ENCODE measurements at places on chromosomes 11 and 22.

DNA sequence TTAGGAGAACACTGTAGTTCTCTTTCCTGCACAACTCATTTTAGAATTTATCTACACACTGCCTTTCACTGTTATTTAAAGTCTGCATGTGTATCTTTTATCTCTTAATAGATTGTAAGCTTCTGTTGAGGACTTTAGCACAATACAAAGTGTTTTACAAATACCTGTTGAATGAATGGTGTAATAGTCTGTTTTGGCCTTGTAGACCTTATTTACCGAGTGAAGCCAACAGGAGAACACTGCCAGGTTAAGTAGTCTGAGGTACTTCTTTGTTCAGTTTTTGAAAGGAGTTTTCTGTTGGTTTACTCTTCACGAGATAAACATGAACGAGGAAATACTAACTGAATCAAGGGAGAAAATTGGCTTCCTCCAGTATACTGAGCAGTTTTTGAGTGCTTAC, 31.0 kb downstream of the SIK2 start:
- no peak for DNase-seq

GRCh38 chr22:38724926-38725571, 19.3 kb downstream of the GTPBP1 start:
- peak; percentile 55 for DNase-seq

DNA sequence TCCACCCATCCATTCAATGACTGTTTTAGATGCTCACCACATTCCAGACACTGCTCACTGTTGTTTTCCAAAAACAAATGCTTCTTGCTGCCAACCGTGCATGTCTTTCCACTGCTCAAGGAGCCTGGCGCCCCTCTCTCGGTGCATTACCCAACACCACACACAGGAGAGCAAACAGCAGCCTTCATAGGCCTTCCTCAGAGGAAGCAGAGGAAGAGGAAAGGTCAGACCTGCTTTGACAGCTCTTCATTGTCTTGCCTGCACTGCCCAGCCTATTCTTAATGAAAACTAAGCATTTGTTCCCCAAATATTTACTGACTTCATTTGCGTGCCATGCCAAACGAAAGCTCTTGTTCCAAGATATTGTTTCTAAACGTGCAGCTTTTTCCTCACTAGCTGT, 1129.2 kb downstream of the TBC1D22A start:
- no peak for DNase-seq

DNA sequence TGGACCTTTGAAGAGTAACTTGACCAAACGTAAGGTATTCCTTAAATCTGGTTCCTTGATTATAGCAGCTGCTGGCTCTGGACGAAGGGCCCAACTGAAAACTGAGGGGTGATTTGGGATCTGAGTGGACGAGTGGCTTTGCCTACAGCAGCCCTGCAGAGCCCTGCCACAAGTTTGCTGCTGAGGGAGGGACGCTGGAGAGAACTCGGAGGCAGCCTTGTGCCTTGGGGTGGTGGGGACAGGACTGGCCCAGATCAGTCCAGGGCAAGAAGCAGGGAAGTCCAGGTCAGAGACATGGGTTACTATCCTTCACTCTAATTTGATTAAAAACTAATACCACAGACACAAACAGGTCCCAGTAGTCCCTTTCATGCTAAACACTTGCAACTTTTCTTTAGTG, 89.6 kb upstream of the PITPNB start:
- no peak for DNase-seq

DNA sequence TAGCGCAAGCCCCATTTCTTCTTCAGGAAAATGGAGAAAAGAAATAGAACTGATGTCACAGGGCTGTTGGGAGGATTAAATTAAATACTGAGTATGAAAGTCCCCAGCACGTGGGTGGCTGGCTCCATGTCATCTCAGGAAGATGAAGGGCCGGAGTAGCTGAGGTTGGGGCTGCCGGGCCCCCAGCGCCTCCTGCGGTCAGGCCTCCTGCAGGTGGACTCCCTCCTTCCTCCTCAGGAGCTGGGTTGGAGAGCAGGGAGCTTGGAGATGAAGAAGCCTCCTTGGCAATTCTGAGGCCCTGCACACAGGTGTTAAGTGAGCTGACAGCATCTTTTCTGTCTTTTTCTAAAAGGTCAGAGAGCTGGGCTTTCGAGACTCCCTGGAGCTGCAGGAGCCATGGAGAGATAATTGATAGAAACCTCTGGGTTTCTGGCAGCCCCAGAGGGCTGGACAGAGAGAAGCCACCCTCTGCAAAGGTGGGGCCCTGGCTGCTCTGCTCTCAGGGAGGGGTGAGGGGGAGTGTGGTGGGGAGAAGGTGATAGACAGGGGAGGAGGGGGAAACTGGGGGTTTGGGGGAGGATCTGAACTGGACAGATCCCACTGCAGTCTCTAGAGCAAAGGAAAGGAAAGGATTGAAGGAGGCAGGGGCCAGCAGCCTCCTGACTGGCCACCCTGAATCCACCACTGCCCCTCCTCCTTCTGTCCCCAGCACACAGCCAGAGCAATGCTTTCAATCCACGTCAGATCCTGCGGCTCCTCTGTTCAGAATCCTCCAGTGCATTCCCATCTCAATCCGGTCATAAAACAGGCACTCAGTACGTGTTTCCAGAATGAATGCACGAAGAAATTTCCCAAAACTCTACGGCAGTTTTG, 210.8 kb downstream of the CEP164 start:
- no peak for DNase-seq

DNA sequence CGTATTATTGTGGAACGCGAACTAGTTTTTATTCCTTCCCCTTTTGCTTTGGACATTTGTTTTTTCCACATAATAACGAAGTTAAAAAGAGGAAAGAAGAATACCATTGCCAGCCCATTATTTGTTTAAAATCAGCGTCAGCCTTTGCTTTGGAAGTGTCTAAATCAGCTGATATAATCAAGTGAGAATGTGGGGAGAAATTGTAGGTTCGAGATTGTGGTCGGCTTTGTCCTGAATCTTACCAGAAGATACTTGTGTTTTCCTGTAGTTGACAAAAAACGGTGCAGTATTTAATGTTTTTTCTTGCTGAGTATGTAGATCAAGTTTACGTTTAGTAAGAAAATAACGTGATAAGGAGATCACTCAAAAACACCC, 935 bp downstream of the ZNF143 start:
- DNase-seq = no peak

DNA sequence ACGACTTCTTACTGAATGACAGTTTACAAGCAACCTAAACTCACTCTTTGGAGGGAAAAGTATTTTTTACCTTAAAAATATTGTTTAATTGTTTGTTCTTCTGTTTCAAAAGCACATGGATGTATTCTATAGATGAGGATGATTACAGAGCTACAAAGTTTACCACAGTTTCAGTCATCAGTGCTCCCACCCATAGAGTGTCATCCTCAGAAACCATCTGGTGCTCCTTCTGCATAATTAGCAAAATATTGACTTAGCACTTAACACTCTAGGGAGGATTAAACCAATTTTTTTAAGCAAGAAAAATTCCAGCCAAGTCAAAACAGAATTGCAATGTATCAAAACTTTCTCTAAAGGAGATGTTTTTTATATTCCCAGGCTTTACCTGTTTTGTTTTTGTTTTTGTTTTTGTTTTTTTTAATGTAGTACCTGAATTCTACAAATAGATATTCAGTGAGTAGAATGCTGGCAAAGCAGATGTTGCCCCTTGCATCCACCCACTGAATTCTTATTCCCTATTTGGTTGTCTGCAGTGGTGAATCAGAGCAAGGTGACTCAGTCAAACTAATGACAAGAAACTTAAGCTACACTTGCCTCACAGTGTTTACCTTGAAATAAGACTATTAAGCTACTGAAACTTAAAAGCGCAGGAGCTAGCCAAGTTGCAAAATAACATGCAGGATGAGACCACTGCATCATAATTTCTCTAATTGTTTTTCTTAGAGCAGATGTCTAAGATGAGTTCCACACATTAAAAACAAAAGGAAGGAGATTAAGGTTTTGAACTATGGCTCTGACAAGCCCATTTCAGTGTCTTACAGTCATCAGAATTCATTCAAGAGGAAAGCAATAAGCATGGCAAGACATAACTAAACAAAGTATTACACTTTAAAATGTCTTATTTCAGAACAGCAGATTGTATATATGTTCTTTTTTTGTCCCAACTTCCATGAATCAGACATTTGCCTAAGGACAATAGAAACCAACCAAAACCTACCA, 155.1 kb upstream of the SOX6 start:
- DNase-seq = no peak

DNA sequence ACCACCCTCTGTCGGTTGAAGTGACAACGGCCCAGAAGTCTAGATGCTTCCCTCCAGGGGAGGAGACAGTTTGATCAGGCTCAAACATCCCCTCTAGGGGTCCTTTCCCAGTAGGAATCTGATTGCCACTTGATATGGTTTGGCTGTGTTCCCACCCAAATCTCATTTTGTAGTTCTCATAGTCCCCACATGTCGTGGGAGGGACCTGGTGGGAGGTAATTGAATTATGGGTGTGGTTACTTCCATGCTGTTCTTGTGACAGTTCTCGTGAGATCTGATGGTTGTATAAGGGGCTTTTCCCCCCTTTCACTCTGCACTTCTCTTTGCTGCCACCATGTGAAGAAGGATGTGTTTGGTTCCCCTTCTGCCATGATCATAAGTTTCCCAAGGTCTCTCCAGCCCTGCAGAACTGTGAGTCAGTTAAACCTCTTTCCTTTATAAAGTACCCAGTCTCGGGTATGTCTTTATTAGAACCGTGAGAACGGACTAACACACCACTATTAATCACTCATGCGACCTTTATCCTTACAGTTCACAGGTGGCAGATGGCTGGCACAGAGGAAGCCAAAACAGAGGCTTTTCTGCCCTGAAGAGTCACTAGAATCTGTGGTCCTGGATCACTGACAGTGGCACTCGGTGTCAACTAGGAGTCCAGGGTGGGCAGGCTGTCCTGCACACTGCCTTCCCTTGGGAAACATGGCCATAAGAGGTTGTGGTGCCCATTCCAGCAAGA, 21.6 kb downstream of the ASPHD2 start:
- DNase-seq = no peak

- no peak for DNase-seq
Observed at GRCh38 chr22:44753189-44754042, 1.0 kb downstream of the ARHGAP8 start.

DNA sequence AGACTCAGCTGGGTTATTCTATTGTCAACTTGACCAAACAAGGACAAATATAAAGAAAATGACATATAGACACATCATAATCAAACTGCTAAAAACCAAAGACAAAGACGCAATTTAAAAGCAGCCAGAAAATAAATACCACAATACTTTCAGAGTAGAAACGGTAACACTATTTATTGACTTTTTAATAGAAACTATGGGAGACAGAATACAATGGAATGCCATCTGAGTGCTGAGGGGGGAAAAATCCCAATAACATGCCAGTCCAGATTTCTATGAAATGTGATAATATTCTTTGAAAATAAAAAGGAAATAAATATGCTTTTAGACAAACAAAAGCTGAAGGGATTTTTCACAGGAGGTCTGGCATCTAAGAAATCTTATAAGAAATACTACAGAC, 30.7 kb downstream of the C11orf65 start:
- DNase-seq = no peak
